Esophagus squamous epithelium (tissue), 5 donors: ENCODE measurements at places on chromosomes 11 and 22.

DNA sequence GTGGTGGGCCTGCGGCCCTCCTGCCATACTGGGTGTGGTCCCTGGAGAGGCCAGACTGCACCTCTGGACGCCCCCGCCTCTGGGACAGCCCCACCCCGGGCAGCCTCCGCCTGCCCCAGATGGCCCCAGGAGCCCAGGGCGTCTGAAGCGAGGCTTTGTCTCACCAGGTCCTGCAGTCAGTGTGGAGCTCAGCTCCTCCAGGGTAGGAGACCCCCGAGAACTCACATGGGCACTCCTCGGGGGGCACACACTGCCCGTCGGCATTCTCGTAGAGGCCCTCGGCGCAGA lies 10.4 kb downstream of the MUC6 start:
- DNase-seq = no peak

DNA sequence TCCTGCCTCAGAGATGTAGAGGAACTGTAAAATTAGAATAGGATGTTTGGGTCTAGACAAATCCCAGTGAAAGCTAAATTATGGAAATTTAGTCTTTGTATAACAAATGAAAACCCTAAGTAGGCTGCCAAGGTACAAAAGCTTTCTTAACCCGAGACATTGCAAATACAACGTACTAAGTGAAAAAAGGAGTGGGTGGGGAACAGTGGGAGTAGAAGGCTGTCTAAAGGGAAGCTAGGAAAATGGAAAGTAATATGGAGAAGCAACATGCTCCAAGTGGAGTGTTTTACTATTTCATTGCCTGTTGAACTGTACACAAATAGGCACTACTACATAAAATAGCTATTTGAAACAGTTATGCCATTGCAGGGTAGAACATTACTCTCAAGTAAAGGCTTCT lies 6.8 kb upstream of the LIN7C start:
- no peak for DNase-seq

DNA sequence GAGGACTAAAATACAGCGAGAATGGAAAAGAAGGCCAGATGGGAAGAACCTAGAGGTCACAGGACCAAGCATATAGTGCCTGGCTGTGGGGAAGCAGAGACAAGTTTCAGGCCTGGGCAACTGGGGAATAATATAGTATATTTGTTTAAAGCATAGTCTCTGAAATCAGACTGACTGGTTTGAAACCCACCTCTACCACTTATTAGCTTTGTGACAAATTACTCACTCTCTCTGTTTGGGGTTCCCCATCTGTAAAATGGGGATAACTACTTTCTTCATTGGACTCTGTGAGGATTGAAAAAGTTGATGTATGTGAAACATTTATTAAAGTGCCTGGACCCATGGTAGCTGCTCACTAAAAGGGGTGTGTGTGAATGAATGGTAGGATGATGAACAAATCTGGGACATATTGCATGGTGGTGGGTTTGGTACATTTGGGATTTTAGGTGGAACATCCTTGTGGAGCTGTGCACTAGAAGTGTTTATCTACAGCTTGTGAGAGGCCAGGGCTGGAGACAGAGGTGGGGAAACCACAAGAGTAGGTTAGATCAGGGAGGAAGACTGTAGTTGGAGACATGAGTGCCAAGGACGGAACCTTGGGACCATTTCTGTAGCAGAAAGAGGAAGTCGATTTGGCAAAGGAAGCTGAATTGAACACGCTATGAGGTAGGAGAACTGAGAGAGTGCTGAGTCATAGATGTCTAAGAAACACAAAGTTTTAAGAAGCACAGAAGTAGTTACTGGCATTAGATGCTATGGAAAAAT lies 52.6 kb downstream of the SWAP70 start:
- DNase-seq = no peak

GRCh38 chr22:39514373-39514973 lies 5.9 kb upstream of the ATF4 start:
- no peak for DNase-seq

DNA sequence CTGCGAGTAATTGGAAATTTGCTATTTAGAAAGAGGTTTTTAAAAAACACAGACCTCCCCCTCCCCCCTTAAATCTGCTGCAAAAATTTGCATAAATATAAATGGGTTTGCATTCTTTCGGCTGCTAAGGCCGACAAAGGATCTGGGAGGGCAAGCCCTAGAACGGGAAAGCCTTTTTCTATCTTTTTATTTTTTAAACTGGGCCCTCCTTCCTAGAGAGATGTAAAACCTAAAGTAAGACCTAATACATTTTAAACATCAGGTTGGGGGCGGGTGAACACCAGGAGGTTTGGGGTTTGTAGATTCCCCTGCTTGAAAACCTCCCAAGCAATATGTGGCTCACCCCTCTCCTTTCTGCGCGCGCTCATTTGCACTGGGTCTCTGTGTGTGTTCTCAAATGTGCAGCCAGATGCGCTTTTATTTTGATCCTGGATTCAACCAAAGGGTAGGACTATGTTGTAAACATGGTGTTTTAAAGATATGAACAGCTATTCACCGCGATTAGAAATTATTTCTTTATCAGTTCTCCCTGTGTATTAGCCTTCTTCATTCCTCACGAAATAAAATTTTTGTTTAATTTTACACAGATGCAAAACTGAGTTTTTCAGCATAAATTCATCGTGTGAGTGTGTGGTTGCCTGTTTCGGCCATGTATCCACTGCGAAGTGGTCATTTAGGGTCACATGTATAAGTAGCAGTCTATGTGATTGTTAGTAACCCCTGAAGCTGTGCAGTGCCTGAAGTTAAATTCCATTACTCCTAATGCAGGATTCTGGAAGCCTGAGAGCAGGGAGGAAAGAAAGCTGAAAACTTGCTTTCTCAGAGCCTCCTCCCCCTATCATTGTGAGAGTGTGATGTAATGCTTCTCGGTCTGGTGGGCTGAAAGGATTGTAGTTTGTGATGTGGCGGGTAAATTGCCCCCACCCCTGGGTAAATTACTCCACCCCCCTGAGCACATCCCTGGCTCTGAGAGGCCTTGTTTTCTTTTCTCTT lies 988 bp downstream of the TNRC6B start:
- no peak for DNase-seq

DNA sequence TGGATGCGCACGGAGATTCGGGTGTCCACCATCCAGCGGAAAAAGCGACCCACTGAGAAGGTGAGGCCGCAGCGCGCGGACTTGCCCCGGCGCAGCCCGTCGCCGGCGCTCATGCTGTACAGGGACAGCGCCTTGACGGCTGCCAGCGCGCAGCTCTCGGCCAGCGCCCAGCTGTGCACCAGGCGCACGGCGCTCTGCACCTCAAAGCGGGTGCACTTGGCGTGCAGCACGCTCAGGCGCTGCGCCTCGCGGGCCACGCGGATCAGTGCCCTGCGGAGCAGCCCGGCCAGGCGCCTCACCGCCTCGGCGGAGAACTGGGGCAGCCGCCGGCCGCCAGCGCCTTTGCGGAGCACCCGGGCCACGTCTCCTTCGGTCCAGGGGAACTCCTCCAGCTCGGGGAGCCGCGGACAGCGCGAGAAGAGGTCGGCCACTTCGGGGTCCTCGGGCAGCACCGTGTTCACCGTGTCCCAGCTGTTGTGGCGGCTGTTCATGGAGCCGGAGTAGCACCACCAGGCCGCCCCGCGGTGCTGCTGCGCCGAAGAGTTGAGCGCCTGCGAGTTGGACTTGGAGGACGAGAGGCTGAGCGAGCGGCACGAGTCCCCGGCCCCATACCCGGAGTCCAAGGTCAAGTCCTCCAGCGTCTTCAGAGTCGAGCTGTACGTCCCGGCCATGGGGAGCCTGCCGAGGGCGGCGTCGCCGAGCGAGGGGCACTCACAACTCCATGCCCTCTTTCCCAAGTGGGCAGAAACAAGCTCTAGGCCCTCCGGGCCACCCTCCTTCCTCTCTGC lies 703 bp downstream of the ABTB2 start:
- no peak for DNase-seq

- DNase-seq = no peak
Measured at GRCh38 chr11:94775567-94776327, 7.6 kb downstream of the AMOTL1 start.

DNA sequence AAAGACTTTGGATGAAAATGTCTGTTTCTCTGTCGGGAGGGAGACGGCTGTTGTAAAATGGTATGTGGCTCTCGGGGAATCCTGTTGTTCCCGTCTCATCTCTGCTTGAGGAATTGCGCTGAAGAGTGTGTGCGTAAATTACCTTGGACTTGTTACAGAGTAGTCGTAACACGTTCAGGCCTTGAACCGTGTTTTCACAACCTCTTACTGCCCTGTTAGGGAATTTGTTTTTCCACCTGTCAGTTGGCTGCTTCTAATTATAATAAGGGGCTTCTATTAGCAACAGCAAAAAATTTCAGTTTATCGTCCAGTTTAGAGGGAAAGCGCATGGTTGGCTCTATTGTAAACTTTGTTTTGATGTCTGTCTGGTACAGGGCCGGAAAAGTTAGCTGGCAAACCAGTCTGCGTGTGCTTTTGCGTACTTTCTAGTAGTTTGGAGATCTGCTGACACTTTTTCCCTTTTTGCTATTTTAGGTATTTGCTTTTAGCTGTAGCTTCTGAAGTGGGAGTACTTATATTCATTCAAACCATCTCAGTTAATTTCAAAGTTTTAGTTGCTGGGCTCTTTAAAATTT lies 1.5 kb downstream of the HIPK3 start:
- DNase-seq = no peak

DNA sequence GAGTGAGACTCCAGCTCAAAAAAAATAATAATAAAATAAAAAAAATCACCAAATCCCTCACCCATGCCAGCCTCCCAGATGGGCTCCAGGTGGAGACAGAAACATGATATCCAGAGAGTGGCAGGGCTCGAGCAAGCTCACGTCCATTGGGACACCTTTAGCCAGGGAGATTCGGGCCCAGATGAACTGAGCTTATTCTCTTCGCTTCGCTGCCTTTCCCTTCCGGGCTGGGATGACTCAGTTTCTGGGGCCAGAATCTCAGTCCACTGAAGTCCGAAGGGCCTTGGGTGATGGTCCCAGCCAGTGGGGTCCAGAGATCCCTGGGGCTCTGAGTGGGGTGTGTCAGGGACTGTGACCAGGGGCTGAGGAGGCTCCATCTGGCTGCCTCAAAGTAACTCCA lies 23.0 kb upstream of the MYEOV start:
- DNase-seq = no peak

DNA sequence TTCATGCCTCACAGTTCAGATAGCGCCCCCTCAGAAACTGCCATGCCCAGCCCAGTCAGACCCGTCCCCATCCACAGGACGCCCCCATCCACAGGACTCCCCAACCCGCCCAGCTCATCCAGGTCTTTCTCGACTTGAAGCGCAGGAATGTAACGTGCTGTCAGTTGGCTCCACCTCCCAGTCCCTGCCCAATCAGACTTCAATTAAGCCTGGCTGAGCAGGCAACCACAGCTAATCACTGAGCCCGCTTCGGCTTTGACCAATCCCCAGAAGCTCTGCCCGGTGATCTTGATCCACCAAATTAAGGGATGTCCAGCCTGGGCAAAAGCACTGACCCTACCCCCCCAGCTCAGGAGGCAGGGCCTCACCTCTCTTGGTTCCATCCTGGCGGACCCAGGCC lies 10.5 kb upstream of the MFNG start:
- no peak for DNase-seq

- no peak for DNase-seq
Measured at GRCh38 chr11:2885017-2885677, 428 bp downstream of the CDKN1C start.

DNA sequence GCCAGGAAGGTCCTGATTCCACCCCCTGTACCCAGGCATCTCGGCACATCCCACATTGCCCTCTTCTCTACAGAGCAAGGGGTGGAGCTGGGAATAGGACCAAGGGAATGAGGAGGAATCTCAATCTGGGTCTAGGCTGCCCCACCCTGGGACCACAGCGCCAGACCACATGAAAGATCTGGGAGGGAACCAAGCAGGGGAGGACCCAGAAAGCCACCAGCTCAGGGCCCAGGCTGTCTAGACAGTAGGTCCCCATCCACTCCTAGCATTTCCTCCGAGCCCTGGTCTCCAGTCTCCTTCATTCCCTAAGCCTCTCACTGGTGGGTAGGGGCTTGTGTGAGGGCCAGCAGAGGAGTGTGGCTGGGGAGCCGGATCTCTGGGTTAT lies 11.6 kb downstream of the PHLDB1 start:
- no peak for DNase-seq

DNA sequence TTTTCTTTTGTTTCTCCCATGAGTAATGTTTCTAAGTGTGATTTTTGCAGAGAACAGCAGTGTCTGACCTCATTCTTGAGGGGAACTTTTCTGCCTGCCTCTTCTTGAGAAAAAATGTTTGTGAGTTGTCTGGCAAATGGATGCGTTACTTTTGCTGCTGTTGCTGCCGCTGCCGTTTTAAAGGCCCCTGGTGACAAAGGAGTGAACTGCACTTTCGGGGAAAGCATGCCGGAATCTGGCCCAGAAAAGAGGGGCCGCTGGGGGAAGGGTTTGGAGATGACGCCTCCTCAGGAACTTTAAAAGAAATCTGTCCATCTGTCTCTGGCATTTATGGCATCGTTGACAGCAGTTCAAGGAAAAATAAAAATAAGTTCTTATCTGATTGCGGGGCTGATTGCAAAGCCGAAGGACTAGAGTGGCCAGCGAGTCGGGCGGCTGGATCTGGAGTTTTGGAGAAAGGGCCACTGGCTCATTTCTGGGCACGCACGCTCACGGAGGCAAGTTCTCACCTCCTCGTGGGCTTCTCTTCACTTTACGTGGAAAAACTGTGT lies 16.5 kb downstream of the ZBTB16 start:
- no peak for DNase-seq

DNA sequence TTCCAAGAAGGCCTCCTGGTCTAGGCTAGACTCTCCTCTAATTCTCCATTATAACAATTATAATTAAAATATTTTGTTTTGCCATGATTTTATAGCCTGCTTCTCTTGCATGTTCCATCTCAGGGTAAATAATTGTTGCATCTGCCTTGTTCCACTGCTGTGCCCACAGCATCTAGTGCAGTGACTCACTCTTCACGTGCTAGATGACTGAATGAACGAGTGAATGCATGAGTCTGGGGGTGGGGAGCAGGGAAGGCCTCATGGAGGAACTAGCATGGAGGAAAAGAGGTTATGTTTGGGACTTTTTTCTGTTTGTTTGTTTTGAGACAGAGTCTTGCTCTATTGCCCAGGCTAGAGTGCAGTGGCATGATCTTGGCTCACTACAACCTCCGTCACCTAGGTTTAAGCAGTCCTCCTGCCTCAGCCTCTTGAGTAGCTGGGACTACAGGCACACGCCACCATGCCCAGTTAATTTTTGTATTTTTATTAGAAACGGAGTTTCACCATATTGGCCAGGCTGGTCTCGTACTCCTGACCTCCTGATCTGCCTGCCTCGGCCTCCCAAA lies 5.2 kb upstream of the OAF start:
- no peak for DNase-seq

- no peak for DNase-seq
Measured at GRCh38 chr11:112735470-112735869, 225.8 kb upstream of the NCAM1 start.

GRCh38 chr11:118305726-118306125 lies 1.2 kb downstream of the CD3E start:
- no peak for DNase-seq

GRCh38 chr11:119473901-119474681 lies 51.1 kb upstream of the THY1 start:
- DNase-seq = no peak

DNA sequence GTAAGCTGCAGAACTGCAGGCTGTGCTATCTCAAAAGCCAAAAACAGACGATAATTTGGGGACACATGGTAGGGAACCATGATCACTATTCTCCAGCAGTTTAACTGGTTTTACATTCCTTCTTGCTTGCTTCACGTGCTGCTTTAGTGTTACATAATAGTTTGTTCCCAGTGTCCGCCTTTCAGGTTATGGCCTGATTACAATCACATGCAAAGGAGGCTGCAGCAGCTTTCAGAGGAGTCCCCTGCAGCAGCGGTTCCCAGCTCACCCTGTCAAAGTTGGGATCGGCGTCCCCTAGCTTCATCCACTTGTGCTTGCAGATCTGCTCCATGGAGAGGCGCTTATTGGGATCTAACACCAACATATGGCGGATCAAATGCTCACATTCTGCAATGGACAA lies 39.2 kb upstream of the APOA1 start:
- no peak for DNase-seq
